ENCODE measurements at places on chromosomes 3 and 15.

- no peak for DNase-seq
These were observed 25.9 kb upstream of the CAPN7 start for GRCh38 chr3:15180042-15180611.

GRCh38 chr3:103494011-103494410, 1059.2 kb downstream of the ZPLD1 start:
- no peak for DNase-seq

DNA sequence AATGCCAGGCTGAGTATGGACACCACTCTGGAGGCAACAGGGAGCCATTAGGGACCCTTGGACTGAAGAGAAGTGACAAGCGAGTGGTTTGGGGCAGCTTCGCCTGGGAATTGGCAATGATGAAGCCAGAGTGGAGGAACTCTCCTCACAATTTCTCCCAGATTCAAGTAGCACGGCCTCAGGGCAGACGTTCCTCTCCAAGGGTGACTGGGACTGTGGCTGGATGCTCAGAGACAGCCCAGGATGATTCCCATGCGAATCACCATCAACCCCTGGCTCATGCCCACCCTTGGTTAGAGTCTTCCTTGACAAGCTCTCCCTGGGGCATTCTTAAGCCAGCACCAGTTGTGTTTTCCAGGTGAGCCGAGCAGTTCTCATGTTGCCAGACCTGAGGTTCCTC, 16.3 kb upstream of the DOCK3 start:
- DNase-seq, result peak; percentile 40

- no peak for DNase-seq
These were observed 54.5 kb downstream of the SATB1 start for GRCh38 chr3:18370672-18371071.

DNA sequence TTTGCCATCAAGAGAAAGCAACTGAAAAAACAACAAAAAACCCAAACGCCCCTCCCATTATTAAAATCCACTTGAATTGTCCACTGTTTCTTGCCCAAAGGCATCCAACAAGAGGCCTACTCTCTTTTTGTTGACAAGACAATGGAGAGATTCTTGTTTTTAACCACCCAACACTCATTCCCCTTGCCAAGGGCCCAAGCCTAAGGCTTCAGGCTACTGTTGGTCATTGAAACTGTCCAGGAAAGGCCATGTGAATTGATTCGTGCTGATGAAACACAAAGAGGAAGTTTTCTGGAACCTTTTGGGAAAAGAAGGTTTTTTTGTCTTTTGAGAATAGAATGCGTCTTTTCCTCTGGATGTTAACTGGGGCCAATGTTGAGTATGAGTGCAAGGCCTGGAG, 157.4 kb upstream of the PFN2 start:
- DNase-seq, result no peak

DNA sequence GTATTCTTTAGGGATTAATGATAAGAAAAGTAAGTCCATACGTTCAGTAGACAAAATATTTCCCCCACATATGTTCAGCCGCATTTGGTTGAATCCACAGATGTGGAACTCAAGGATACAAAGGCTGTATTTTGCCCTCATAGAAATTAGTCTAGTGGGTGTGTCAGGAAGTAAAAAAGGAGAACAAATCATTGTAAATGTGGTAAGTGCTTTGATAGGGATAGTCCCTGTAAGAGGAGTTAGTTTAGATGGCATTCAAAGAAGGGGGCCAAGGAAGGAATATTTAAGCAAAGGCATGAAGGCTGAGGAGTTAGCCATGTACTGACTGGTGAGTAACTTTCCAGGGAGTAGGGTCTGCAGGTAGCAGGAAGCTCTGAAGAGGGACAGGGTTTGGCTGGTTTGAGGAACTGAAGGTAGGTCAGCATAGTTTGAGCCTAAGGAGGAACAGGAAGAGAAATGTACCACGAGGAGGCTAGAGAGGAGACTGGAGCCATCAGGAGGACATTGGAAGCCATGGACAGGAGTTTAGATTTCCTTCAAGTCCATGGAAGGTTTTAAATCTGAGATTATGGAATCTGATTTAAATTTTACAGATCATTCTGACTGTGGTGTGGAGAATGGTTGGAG, 98.8 kb downstream of the MME start:
- no peak for DNase-seq

GRCh38 chr15:77329202-77329601, 90.7 kb downstream of the PEAK1 start:
- DNase-seq, result no peak

- DNase-seq, result no peak
These were observed 58.9 kb upstream of the DAZL start for GRCh38 chr3:16663854-16664712.

- DNase-seq, result no peak
These were observed 477.7 kb upstream of the ZNF385D start for GRCh38 chr3:22228705-22229104.

GRCh38 chr15:29089731-29090616, 179.6 kb downstream of the NSMCE3 start:
- peak; percentile 76 for DNase-seq

- no peak for DNase-seq
These were observed 819 bp upstream of the RPL24 start for GRCh38 chr3:101687142-101687931.

GRCh38 chr15:68792901-68793766, 27.6 kb downstream of the ANP32A start:
- DNase-seq, result peak; percentile 54

- no peak for DNase-seq
These were observed 46.5 kb upstream of the MITF start for GRCh38 chr3:69692761-69693160.

GRCh38 chr3:136078421-136079364, 113.2 kb downstream of the PPP2R3A start:
- DNase-seq, result no peak

DNA sequence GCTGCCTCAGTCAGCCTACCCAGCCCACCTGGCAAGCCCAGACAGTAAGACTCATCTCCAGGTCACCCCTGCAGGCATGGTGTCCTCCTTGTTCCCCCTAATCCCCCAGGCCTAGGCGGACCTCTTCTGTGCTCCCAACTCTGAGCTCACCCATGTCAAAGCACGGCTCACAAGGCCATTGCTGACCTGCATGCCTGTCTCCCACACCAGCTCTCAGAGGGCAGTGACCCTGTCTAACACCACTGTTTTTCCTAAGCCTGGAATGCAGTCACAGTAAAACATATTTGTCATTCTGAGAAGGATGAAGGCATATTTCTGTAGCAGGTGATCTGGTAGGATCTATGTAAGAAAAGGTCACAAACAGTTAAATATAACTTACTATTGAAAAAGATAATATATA, 110.3 kb upstream of the HACD2 start:
- DNase-seq, result no peak

- DNase-seq, result no peak
These were observed 1.9 kb upstream of the EIF3J start for GRCh38 chr15:44535092-44535491.

- DNase-seq, result no peak
These were observed 131.3 kb downstream of the SMAD6 start for GRCh38 chr15:66833371-66833770.

DNA sequence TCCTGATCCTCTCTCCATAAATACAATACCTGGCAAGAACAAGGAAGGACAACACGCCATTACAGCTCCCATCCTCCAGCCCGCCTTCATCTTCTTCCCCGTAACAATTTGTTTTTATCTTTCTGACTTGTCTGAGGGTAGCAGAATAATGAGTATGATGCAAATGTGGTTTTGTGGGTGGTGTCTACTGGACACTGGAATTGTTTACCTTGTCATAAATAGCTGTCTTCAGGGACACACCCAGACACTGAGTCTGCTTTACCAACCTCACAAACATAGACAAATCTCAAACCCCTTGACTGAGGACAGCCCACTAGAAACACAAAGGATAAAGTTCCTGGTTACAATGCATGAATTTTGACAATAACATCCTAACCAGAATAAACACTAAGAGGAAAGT, 13.4 kb downstream of the WDR72 start:
- no peak for DNase-seq

- no peak for DNase-seq
These were observed 7.4 kb downstream of the A4GNT start for GRCh38 chr3:138124706-138125355.

DNA sequence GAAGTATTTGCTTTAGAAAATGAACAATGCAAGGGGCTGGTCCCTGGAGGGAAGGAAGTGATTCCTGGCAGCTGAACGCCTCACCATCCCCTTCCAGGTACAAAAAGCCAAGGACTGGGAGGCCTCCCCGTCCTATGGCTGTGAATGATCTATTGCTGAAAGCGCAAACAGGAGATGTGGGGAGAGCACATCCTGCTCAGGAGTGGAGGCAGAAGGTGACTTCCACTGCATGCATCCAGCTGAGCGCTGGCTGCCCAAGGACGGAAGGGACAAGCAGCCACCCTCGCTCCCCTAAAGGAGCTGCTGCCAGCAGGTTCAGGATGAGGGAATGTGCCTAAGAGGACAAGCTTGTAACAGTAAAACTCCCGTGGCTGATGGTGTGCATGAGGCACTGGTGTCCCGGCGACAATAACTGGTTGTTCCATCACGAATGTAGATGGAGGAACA, 41.4 kb downstream of the ABTB1 start:
- DNase-seq, result no peak

- no peak for DNase-seq
These were observed 40.4 kb downstream of the CCR3 start for GRCh38 chr3:46282696-46283095.

DNA sequence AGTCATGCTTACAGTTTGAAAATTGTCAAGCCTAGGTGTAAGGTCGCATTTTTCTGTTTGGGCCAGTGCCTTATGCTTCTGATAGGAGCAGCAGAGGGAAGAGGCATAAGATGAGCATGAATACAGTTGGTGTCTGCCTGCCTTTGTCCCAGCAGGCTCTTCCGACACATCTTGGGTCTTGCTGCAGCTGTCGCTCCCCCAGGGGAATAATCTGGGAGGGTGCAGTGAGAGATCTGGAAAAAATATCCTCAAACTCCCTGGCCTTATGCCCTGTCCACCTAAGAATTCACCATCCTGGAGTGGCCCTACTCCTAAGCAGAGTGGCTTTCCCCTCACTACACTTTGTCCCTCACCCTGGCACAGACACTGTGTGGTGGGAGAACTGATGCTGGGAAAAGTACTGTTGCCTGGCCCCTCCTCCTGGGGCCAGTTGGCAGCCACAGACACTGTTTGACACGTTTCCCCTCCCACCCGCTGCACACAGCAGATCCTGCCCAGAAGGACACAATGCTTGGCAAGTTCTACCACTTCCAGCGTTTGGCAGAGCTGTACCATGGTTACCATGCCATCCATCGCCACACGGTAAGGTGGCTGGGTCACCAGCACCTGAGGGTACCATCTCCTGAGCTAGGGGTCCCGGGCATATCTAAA, 21.1 kb upstream of the RHO start:
- DNase-seq, result no peak

- DNase-seq, result peak; percentile 21
These were observed 172.1 kb downstream of the KLF13 start for GRCh38 chr15:31498756-31499155.

- no peak for DNase-seq
These were observed 175.6 kb upstream of the MLF1 start for GRCh38 chr3:158395421-158395820.

GRCh38 chr3:184632551-184633236, 71.1 kb downstream of the EPHB3 start:
- no peak for DNase-seq

GRCh38 chr3:48194446-48195071, 6.3 kb upstream of the CDC25A start:
- DNase-seq, result no peak

DNA sequence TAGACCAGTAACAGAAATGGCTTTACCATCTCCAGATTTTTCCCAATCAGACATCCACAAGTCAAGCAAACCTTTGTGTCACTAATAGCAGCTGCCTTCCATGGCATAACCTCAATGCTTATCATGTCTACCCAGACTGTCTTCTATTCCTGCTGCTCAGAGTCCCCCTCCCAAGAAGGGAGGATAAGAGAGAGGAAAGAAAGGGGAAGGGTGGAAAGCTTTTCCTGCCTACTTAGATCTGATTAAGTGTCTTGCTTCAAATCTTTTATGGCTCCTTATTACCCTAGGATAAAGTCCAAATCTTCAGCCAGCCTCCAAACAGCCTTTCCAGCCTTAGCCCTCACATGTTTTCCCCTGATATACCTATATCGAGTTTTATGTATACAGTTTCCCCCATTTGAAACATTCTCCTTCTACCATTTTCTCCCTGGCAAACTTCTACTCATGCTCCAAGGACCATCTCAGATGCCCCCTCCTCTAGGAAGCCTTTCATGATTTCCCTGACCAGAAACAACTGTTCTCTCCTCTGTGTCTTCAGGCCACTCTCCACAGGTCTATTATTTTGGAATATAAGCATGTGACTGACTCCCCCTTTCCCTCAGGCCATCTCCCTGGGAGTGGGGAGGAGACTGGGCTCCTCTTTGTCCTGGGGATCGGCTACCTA, 7.9 kb upstream of the SSUH2 start:
- no peak for DNase-seq

DNA sequence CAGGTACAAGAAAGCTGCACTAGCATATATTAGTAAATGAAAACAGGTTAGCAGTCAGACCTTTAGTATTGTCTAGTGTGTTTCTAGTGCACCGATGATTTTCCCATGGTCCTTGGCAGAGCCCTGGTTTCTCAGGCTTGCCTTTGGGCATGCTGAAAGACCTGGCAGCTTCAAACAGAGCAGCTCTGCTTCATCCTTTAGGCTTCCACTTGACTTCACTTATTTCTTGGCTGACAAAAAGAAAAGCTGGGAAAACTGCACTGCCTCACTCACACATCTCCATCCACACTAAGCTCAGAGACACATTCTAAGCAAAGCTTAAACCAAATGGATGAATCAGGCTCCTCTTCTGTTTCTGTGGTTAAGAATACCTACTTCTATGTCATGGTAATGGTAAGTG, 374.8 kb upstream of the PDZRN3 start:
- DNase-seq, result no peak

DNA sequence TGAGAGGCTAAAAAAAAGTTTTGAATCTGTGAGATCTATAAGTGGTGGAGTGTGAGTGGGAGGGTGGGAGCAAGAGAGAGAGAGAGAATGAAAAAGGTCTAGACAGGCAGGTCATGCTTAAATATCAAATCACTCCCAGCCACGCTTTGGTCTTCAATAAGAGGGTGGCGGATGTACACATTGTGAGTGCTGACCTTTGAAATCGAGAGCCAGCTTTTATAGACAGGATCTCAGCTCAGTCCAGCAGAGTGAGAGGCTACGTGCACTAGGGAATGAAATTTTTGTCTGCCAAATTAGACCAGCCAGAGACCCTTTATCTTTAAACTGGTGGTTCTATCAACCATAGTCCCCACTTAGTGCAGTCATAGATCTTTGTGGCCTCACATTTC, 342.3 kb upstream of the PROK2 start:
- DNase-seq, result no peak

DNA sequence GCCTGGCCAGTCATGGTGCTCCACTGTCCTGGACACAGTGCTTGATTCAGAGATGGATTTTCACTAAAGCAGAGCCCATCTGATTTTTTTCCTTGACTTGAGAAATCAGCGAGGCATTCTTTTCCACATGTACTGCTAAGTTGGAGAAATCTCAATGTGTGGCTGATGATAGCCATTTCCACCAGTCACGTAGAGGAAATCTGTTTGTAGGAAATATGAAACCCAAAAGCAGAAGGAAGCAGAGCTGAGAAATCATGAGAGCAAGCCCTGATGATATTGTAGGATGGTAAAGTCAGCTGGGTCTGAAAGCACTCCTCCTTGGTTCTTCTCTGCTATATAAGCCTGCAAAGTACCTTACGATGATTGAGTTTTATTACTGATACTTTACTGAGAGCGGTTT, 1233.4 kb downstream of the ROBO2 start:
- DNase-seq, result no peak

GRCh38 chr15:93201940-93202339, 112.9 kb upstream of the RGMA start:
- no peak for DNase-seq

- no peak for DNase-seq
These were observed 357.8 kb upstream of the TBL1XR1 start for GRCh38 chr3:177554895-177555759.

- DNase-seq, result no peak
These were observed 554.1 kb downstream of the SI start for GRCh38 chr3:164524201-164524600.
